ENCODE measurements at places on chromosomes 4 and X.

GRCh38 chr4:42655921-42656678 lies 805 bp downstream of the ATP8A1 start:
- no peak for DNase-seq

DNA sequence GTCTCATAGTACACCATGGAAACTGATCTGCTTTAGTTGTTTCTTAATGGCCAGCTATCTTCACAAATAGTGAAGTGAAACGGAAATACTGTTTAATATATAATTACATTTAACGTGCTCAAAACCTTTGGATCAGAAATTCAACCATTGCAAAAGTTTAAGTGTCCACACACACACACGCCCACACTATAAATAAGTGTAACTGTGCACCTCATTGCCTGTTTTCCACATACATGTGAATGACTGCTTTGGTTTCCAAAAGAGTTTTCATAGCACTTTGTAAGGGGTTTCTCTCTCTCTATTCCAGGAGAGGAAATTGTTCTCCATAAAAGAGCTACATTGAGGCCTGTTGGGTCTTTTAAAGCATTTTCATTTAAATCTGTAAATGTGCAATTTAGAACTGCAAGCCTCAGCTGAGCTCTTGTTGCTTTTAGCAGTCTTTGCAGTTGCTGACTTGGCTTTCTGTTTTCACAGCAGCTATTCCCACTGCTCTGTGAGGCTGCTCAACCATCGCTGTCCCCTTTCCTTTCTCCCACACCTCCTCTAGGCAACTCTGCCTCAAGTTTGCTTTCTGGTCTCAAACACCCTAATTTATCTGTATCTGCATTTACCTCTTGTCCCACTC lies 94.5 kb downstream of the RAPGEF2 start:
- no peak for DNase-seq

DNA sequence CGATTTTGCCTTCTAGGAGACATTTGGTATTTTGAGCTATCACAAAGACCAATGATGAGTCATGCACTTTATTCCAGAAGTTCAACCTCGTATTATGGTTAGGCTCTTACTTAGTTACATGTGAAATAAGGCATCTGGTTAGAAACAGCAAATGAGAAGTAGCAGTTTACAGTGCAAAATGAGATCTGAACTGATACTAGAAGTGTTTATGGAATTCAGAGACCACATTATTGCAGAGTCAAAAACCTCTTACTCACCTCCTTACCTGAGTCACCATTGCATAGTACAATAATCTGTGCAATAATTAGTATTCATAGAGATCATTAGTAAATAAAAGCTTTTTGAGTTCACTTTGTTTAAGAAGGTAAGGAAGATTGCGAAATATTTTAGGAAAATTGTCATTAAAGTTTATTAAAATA lies 38.7 kb downstream of the SEC24B start:
- peak; percentile 78 for DNase-seq

DNA sequence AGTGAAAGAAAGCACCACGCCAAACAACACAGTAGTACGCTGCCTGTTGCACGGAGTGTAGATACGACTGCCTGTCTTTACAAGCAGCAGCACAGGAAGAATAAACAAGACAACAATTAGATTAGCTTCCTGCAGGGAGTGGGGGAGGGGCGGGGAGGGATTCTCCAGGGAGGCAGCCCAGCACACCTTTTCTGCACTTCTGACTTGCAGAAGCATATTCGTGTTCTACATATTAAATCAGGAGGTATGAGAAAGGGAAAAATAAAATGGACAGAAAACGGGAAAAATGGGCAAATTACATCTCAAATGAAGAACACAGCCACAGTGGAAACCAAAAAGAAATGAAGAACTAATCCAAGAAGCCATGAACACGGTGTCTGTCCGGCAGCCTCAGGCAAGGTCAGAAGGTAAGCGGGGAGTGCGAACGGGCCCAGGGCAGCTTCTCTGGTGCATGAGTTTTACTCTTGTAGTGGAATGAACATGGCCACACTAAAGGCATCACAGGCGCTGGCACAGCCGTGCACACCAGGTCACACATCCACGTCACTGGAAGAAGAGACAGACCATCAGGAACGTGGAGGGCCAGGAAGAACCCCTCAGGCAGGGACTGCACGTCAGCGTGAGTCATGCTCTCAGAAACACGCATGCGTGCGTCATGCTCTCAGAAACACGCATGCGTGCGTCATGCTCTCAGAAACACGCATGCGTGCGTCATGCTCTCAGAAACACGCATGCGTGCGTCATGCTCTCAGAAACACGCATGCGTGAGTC lies 20.1 kb upstream of the ADRA2C start:
- no peak for DNase-seq

DNA sequence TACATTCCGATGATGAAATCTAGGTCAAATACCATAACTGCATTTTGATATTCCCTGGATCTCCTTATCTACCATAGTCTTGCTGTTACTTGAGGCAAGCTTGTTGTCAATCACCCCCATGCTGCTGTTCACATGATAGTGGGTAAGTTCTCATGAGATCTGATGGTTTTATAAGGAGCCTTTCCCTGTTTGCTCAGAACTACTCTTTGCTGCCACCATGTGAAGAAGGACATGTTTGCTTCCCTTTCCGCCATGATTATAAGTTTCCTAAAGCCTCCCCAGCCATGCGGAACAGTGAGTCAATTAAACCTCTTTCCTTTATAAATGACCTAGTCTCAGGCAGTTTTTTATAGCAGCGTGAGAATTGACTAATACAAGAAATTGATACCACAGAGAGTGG lies 432.0 kb downstream of the GLUD2 start:
- DNase-seq = peak; percentile 3

DNA sequence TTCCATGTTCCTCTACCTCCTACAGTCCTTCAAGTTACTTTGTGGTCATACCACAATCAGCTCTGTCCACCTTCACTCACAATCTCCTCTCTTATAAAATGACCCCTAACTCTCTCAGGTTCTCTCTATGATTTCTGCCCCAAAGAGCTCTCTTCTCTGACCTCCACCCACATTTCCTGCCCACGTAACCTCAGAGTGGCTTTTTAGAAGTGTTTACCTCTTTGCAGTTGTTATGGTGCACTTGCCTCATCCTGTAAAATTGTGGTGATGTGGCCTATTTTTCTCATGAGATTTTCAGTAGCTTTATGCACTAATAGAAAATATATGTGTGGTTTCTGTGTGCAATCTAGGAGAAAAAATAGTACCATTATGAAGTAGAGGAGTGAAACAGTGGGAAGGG lies 215.8 kb downstream of the PACRGL start:
- DNase-seq = no peak

GRCh38 chr4:11439836-11440235 lies 11.1 kb upstream of the HS3ST1 start:
- DNase-seq = no peak

GRCh38 chr4:163693776-163694175 lies 199.3 kb downstream of the TMA16 start:
- DNase-seq = peak; percentile 78

- DNase-seq = no peak
Measured at GRCh38 chr4:135705343-135705742, 1503.8 kb upstream of the PABPC4L start.

- DNase-seq = no peak
Measured at GRCh38 chr4:142164767-142165500, 528.6 kb downstream of the IL15 start.

GRCh38 chr4:53012738-53013137 lies 150.6 kb downstream of the RASL11B start:
- no peak for DNase-seq

DNA sequence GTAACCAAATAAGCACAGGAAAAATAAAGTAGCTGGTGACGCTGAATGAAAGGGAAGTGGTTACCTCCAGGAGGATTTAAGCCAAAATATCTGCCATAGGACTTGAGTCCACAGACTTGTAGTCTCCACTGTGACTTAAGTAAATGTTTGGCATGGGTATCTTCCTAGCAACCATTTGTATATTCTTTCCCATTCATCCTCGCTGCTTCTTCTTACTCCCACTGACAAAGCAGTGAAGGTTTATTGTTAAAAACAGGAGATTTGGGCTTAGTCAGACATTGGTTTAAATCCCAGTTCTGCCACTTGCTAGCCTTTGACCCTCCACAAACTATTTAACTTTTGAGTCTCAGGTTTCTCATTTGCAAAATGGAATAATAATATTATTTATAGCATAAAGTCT lies 22.3 kb downstream of the COL4A6 start:
- DNase-seq = no peak

DNA sequence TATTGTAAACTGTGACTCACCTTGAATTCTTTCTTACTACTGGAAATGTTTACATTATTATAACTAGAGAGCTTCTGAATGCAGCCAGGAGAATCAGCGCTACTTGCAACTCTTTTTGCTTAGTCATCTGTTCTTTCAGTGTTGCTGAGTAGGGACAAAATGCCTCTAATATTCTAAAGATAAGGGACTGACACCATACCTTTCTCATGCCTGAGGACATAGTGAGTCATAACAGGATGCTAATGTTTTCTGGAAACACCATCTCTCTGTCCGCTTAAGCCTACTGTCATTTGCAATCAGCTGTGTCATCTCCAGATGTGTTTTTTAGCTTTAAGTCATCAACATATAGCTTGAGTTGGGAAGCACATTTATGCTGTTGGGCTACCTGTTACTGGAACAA lies 108.3 kb downstream of the QRFPR start:
- peak; percentile 93 for DNase-seq

DNA sequence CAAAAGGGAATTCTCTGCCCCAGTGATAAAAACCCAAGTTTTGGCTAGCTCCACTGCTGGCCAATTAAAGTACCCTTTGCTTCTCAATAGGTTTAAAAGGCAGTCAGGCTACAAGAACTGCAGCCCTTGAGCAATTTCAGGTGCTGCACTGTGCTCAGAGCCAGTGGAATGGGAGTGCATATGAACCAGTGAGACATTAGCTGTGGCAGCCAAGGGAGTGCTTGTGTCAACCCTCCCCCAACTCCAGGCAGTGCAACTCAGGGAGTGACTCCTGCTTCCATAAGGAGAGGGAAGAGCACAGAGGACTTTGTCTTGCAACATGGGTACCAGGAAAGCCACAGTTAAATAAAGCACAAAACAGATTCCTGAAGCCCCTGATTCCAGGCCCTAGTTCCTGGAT lies 61.6 kb upstream of the VAMP7 start:
- DNase-seq = peak; percentile 48

DNA sequence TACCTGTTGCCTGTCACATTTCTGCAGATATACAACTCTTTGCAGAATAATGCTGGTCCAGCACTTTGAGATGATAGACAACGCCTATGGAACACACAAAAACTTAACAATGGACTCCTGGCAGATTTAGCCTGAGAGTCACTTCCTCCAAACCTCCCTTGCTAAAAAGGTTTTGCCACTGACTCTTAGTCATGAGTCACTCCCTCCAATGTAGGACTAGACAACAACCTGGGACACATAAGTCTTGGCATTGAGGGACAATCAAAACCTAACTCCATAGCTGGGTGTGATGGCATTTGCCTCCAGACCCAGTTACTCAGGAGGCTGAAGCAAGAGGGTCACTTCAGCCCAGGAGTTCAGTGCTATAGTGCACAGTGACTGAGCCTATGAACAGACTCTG lies 22.0 kb upstream of the EIF4E start:
- DNase-seq = peak; percentile 62

GRCh38 chr4:8700531-8700930 lies 108.0 kb downstream of the CPZ start:
- DNase-seq = no peak

DNA sequence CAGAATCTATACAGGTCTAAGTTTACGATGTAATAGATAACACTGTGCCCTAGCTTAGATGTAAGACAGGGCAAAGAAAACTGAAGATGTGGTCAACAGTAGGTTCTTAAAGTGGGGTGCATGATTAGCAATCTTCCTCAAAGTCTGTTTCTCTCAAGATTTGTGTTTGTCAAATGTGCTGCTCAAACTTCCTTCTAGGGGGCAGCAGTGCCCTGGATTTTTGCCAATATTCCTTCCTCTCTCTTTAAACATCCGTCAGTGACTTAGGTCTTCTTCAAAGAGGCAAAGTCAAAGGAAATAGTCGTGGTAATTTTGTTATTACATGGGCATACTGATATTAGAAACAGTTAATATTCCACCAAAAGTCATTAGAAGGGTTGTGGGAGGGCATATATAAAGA lies 4.2 kb upstream of the PDHA2 start:
- peak; percentile 32 for DNase-seq

GRCh38 chrX:115649461-115650063 lies 88.6 kb downstream of the PLS3 start:
- DNase-seq = no peak

- DNase-seq = peak; percentile 8
Measured at GRCh38 chrX:15299941-15300851, 15.2 kb downstream of the ASB11 start.

- DNase-seq = no peak
Measured at GRCh38 chrX:126164689-126165400, 1.2 kb downstream of the DCAF12L2 start.

- DNase-seq = no peak
Measured at GRCh38 chrX:48466696-48467095, 3.4 kb downstream of the SLC38A5 start.

DNA sequence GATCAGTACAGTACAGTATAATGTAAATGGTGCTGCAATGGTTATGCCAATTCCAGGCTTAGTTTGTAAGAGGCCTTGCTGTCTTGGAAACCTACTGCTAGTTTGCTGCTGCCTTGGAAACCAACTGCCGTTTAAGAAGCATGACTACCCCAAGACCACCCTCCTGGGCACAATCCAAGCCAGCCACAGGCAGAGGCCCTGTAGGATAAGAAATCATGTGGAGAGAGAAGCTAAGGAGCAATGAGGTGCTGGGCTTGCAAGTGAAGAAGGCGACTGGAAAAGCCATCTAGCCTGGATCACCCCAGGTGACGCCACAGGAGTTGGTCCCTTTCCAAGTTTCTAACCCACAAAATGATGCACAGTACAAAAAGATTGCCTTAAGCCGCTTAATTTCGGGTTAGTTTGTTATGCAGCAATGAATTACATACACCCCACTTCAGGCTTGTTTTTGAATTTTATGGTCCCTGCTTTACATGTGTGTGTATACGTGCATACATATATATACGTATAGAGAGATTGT lies 16.9 kb downstream of the ZFP42 start:
- no peak for DNase-seq

DNA sequence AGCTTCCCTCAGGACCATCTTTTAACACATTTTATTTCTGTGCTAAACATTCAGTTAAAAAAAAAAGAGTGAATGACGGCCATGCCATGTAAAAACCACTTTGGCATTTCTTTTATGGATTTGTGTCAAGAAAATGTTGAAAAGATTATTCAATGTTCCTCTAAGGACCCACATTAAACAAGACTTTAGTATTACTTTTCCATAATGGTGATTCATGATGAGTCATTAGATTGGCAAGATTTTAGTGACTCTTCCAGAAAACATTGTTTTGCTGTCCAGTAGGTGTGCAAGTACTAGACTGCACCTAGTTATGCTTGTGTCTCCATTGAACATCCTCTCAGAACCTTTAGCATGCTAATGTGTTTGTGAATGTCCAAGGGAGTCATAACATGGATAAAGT lies 748.6 kb downstream of the STPG2 start:
- DNase-seq = peak; percentile 59
